ENCODE measurements at places on chromosomes 2 and 18.

- DNase-seq = no peak
Measured at GRCh38 chr2:71498261-71498701, 44.9 kb downstream of the DYSF start.

GRCh38 chr2:120230515-120231471 is 7.6 kb upstream of the TMEM185B start:
- no peak for DNase-seq

DNA sequence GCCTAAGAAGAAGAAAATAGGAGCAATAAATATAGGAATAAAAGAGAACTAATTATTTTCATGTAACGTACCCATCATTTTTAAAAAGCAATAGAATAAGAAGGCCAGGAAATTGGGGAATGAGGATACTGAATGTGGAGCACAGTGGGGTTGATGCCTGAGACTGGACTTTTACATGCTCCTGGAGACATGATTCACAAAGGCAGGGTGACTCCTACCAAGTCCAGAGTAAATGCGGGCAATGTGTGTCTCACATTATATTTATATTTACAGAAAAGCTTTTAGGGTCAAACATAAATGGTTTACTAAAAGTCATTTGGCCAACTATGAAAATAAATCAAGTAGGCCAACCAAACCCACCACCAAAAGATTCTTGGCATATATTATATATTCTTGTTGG is 87.9 kb upstream of the COL5A2 start:
- no peak for DNase-seq

DNA sequence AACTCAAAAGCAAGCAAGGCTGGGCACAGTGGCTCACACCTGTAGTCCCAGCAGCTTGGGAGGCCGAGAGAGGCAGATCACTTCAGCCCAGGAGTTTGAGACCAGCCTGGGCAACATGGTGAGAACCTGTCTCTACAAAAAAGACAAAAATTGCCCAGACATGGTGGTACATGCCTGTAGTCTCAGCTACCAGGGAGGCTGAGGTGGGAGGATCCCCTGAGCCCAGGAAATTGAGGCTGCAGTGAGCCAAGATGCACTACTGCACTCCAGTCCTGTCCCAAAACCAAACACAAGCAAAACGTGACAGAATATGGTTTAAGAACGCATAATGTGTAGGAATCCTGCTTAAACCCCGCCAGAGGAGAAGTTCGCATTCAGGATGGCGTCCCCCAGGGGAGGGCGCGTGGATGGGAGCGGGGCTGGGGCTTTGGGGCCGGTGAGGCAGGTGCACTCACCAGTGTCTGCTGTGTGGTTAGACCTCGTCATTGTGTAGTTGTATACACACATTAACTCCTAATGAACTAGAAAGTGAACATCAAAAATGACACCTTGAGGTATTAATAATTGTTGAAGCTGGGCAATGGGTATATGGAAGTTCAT is 5.4 kb downstream of the COLEC11 start:
- no peak for DNase-seq

DNA sequence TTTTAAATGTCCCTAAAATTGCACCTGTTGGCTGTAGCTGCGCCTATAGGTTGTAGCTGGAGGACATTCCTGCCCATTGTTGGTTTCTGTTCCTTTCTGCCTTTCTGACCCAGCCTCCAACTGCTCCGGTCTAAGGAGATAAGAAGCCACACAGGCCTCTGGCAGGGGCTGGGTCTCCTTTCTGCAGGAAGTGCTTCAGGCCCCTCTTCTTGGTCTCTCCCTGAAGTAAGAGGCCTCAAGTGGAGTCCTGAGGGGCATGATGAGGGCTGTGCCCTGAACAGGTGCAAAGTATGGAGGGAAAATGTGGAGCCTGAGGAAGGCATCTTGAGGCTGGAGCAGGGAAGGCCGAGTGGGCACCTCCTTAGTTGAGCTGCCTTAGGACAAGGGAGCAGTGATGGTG is 10.4 kb upstream of the SFTPB start:
- DNase-seq = no peak

DNA sequence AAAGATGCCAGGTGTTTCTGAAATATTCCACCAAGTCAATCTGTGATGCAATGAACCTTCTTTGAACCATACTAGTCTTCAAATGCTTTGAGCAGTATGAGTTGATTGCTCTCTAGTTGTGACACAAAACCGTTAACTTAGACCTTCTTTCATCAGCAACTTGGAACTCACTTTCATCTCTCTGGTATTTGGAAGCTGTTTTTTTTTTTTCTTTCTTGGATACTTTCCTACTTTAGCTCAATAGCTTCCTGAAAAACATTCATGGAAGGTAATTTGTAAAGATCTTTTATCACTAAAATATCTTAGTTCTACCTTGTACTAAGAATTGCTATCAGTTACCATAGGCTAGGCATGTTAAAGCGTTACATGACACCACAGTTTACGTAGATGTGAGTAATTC is 1071.9 kb upstream of the CHAC2 start:
- DNase-seq = no peak

DNA sequence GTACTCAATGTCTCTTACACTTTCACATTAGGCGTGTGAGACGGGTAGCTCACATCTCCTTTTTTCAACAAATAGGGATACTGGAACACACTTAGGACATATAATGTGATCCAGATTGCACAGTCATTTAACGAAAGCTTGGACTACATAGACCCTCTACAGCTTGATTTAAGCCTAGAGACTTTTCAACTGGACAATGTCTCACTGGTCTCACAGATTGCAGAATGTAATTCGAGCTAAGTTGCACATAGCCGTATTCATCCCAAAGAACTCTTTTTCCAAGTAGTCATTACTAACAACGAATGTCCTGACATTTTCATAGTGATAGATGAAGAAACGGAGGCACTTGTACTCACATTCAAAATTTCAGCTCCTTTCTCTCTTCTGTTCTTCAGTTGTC is 612.1 kb downstream of the ZEB2 start:
- DNase-seq = no peak

DNA sequence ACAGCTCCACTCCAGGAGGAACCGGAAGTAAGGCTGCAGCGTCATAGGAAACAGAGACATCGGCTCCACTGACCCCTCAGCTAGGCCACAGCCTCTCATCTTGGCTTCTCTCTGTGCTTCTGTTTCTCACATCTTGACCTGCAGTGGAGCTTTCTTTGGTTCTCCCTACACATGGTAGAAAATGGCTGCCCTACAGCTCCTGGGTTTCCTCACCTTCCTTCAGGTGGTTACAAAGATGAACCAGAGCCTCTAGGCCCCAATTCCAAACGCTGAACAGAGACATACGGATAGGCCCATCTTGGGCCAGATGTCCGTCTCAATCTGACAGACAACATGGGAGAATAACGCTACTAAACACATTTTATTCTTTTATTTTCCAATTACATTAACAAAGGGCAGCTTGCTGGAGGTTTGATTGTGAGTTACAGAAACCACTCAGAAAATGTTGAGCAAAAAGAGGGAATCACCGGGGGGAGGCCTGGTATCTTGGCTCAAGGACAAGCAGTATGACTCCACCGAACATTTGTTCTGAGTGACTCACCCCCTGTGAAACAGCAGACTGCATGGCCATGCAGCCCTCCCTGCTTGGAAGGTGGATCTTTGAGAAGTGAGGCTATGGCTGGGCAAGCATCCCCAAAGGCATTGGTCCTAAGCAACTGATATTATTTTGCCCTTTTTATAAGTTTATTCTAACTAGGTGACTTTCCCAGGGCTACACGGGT is 303.5 kb downstream of the CDCA7 start:
- DNase-seq = no peak

DNA sequence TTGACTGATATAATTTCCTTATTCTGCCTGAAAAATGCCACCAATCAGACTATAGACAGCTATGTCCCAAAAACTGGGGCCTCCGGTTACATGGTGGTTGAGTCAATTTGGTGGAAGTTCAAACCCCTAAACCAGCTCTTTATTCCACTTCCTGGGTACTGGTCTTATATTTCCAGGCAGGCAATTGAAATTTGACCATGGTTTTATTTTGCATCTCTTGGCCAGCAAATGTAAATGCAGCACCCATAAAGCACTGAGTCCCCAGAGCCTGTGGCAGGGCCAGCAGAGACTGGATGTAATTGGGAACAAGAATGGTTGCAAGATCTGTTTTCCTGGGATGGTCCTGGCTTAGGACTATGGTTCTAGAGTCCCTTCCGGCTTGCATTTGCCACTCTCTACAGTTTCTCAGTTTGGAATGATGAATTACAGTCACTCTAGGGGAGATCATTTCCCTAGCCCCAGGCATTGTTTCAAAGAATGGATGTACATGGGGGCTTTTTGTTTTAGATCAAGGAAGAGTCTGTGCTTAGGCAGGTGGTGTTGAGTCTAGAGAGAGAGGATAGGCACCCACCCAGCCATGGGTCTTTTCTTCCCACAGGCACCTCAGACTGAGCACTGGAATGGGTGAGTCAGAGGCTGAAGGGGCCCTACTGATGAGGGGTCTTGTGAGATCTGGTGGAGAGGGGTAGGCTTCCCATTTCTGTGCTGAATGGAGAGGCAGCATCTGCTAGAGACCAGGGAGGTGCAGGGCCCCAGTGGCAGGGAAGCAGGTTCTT is 108.4 kb upstream of the CDC42EP3 start:
- no peak for DNase-seq

- peak; percentile 49 for DNase-seq
Measured at GRCh38 chr2:74481961-74482800, 617 bp downstream of the CCDC142 start.

- DNase-seq = no peak
Measured at GRCh38 chr2:62330959-62331358, 135.0 kb downstream of the B3GNT2 start.

DNA sequence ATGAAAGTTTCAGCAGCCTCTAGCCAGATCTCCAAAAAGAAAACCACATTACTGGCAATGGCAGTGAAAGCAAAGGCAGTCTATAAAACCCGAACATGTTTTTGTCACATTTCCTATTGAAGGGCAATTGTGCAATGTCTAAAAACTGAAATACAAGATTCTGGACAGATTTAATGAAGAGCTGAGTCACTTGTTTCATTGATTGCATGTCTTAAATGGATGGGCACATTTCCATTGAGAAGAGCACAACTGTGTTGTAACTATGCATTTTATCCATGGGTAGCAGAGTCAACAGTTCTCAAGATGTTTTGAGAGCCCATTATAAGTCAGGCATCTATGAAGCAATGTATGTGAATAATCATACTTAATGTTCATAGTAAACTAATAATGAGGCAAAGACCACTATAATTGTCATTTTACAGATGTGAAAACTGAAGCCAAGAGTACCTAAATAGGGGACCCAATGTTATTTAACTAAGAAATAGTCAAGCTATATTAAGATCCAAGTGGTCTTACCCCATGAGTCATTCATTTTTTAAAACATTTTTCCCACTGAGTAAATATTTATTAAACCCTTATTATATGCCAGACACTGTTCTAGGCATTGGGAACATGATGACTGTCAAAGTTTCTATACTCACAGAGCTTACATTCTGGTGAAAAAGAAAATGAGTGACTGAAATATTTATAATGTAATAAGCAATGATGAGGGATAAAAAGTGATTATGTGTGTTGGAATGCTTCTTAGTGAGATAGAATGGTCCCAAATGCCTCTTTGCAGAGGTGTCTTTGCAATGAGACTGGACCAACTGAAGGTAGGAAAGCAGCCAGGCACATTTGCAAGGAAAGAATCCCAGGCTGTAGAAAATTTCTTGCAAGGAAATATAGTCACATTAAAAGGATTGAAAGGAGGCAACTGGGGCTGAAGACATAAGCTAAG is 818.9 kb upstream of the ACVR2A start:
- DNase-seq = no peak

DNA sequence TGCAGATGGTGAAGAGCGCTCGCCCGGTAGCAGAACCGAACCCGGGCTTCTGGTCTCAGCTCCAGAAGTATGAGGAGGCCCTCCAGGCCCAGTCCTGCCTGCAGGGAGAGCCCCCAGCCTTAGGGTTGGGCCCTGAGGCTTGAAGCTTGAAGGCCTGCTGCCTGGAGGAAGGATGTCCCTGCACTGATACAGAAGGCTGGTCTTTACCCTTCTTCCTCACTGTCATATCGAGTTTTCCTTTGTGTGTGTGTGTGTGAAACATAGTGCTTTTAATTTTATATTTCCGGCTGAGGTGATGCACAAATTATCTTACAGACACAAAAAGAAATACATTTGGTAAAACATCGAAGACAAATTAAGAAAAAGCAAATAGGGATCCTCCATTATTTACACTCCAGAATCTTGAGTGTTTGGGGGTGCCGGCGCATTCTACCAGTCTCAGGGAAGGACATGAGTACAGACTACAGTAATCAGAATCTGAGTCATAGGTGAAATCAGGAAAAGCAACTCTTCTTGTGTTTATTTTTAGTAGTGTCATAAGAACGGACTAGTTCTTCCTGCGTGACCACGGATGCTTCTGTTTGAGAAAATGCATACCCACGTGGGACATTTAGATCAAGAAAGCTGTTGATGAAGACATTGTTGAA is 1.3 kb downstream of the DUSP28 start:
- DNase-seq = peak; percentile 11

- no peak for DNase-seq
Measured at GRCh38 chr18:26510337-26510736, 38.0 kb downstream of the KCTD1 start.

DNA sequence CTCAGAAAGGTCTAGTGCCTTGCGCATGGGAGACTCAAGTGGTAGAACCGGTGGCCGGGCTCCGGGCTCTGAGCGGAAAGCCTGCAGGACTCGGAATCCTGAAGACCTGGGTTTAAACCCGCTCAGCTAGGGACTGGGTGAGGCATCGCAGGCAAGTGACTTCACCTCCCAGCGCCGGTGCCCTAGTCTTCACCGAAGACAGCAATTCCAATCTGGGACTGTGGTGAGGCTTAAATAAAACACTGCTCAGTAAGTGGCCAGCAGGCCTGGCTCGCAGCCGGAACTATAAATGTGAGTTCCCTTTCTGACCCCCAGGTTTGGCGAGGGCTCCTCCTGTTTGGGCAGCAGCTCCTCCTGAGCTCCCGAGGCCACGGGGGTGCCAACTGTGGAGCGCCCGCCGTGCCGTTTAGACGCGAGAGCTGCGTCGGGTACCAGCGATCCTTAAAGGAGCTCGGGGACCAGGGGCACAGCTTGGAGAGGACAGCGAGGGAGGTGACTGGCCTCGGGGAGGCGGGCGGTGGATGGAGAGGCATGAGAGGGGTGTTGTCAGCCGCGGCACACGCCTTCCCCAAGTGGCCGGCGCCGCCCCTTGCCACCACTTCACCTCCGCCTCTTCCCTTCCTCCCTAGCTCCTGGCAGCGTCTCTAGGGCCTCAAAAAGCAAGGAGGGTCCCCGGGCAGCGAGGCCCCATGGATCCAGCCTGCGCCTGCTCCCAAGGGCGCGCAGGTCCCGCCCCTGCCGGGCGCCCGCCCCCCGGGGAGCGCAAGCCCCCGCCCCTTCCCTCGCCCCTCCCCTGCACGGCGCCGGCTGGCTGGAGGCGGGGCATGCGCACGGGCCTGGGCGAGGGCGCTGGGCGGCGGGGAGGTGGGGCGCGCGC is 757 bp upstream of the MTCL1 start:
- DNase-seq = peak; percentile 92

DNA sequence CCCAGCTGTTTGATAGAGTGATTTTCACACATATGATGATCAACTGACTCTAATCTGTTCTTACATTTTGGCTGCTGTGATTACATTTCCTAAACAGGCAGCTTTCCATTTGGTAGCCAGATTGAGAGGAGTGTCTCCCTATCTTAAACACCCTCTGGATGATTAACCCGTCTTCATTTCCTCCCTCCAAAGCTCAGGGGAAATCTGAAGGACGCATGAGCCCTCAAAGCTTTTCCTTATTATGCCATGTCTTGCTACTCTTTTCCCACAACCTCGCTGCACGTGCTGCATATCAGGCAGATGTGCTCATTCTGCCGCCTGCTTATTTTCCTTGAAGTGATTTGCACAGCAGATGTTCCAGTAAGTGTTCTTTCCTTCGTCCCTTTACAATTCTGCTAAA is 837.4 kb downstream of the LRRTM4 start:
- DNase-seq = peak; percentile 19

Measured in femur (tissue), 1 donor.